ENCODE measurements at places on chromosomes 7 and 10. TPM values are rescaled to one million over a fixed set of nuclear protein-coding genes. Genes with fewer than 3 reads are reported as not detected.

DNA sequence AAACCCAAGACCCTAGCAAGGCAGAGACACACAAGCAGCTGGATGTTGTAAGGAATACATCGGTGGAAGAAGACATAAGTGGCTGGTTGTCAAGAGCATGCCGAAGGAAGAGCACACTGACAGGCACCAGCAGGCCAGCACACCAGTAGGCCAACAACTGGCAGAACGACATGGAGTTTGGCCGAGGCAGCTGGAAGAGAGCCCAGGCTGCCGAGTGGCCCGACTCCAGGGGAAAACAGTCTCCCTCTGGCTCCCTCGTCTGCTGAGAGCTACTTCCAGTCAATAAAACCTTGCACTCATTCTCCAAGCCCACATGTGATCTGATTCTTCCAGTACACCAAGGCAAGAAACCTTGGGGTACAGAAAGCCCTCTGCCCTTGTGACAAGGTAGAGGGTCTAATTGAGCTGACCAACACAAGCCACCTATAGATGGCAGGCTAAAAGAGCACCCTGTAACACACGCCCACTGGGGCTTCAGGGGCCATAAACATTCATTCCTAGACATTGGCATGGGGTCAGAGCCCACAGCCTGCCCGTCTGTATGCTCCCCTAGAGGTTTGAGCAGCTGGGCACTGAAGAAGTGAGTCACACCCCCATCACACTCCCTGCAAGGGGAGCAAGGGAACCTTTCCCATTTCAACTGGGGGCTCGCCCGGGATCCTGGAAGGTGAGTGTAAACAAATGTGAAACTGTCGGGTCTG is 14.7 kb upstream of the TNS3 start:
- H3K4me1 ChIP-seq: peaks cover 23% of the 10 kb centered on the region
- peak; percentile 42 for DNase-seq
- no peak overlapping the region for H3K4me3 ChIP-seq
- H3K27me3 ChIP-seq: no peaks in the 10 kb centered on the region
- no peak overlapping the region for H3K27ac ChIP-seq

GRCh38 chr10:83617692-83618545 is 521.4 kb upstream of the GHITM start:
- no peaks in the 10 kb centered on the region for H3K4me1 ChIP-seq
- H3K4me3 ChIP-seq: no peak overlapping the region
- no peaks in the 10 kb centered on the region for H3K36me3 ChIP-seq
- H3K27ac ChIP-seq: no peak overlapping the region
- H3K27me3 ChIP-seq: no peaks in the 10 kb centered on the region

GRCh38 chr7:154598396-154598795 is 404.5 kb downstream of the PAXIP1 start:
- no peaks in the 10 kb centered on the region for H3K27me3 ChIP-seq
- no peak overlapping the region for H3K4me3 ChIP-seq
- H3K4me1 ChIP-seq: no peaks in the 10 kb centered on the region
- no peak for DNase-seq

GRCh38 chr10:96229568-96230030 is 41.8 kb downstream of the BLNK start:
- peak; percentile 48 for DNase-seq
- H3K27ac ChIP-seq: no peak overlapping the region
- H3K4me3 ChIP-seq: no peak overlapping the region
- no peaks in the 10 kb centered on the region for H3K27me3 ChIP-seq
- no peaks in the 10 kb centered on the region for H3K36me3 ChIP-seq

DNA sequence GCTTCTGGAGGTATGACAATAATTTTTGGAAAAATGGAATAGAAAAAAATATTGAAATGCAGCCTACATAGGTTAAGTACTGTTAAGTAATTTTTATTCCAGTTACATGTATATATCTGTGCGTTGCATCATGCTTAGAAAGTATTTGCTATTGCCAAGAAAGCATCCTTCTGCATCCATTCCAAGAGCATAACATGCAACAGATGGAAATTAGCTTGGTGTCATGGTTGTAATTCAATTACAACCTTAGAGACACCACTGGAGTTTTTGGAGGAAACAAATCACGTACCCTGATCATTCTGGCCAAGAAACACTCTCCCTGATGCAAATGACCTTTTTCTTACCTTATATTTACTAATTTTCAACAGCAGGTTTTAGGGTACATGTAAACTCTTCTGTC is 1.7 kb downstream of the AKR1B1 start:
- no peaks in the 10 kb centered on the region for H3K27me3 ChIP-seq
- H3K36me3 ChIP-seq: no peaks in the 10 kb centered on the region

- H3K27ac ChIP-seq: peak within 1 kb of the TSS; percentile 96
- H3K4me3 ChIP-seq: peak within 1 kb of the TSS; percentile 92
- H3K36me3 ChIP-seq: no peaks in the 10 kb centered on the region
- DNase-seq: peak; percentile 100
These were observed at the start of gene STARD3NL for GRCh38 chr7:38178004-38178694. Gene STARD3NL (plus strand): TSS chr7:38178245. CDS start chr7:38207505, 29,260 bp downstream.

- H3K36me3 ChIP-seq: no peaks in the 10 kb centered on the region
- no peak for DNase-seq
- H3K27me3 ChIP-seq: no peaks in the 10 kb centered on the region
- no peak overlapping the region for H3K4me3 ChIP-seq
These were observed 121.6 kb downstream of the C10orf105 start for GRCh38 chr10:71597821-71598498.

DNA sequence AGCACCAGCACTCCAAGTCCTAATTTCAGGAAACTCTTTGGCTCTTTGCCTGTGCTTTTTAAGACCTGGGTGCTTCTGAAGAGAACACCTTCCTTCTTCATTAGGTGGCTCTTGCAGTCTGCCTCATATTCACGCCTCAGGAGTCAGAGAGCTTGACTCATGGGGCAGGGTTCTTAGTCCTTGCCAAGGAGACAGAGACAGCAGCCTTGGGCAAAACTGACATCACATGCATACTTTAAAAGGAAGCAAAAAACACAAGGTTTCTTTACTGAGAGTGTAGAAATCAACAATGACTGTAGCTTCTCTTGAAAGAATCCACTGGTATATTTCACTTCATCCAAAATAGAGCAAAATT is 780.6 kb downstream of the INHBA start:
- H3K27ac ChIP-seq: no peak overlapping the region
- no peaks in the 10 kb centered on the region for H3K27me3 ChIP-seq
- H3K4me1 ChIP-seq: peaks cover 10% of the 10 kb centered on the region
- no peak overlapping the region for H3K4me3 ChIP-seq

- DNase-seq: no peak
- H3K27ac ChIP-seq: no peak overlapping the region
- no peak overlapping the region for H3K4me3 ChIP-seq
These were observed 6.9 kb upstream of the PFKP start for GRCh38 chr10:3060481-3060889.

DNA sequence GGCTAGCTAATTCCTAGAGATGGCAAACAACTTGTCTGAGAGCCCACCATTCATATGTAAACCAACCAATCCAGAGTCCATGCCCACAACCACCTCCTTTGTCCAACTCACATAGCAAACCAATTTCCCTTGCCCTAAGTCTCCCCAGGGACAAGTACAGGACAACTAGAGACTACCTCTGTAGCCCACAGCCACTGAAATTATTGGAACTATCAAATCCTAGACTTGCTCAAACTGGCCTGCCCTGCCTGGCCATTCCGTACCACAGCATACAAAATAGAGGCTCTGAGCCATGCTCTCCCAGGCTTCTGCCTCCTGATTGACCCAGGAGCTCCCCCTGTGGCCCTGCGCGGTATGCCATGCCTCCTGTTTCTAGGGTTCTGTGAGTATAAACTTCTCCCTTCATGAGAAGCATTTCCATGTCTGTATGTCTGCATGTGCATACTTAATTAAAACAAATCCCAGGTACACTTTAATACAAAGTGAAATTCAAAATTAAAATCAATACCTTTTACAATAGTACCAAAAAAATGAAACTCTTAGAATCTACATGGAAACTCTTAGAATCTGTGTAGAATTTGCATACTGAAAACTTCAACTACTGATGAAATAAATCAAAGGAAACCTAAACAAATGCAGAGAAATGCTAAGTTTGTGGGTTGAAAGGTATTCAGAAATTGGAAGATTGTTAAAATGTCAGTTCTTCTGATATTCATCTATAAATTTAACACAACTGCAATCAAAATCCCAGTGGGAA is 4.0 kb upstream of the HECW1 start:
- H3K4me1 ChIP-seq: peaks cover 3% of the 10 kb centered on the region
- H3K27me3 ChIP-seq: peaks cover 26% of the 10 kb centered on the region
- H3K4me3 ChIP-seq: no peak overlapping the region
- peak; percentile 66 for DNase-seq
- H3K36me3 ChIP-seq: no peaks in the 10 kb centered on the region

- H3K36me3 ChIP-seq: no peaks in the 10 kb centered on the region
- no peak overlapping the region for H3K4me3 ChIP-seq
- no peak for DNase-seq
- no peak overlapping the region for H3K27ac ChIP-seq
- no peaks in the 10 kb centered on the region for H3K27me3 ChIP-seq
These were observed 45.3 kb upstream of the GTF2I start for GRCh38 chr7:74612015-74612829.

DNA sequence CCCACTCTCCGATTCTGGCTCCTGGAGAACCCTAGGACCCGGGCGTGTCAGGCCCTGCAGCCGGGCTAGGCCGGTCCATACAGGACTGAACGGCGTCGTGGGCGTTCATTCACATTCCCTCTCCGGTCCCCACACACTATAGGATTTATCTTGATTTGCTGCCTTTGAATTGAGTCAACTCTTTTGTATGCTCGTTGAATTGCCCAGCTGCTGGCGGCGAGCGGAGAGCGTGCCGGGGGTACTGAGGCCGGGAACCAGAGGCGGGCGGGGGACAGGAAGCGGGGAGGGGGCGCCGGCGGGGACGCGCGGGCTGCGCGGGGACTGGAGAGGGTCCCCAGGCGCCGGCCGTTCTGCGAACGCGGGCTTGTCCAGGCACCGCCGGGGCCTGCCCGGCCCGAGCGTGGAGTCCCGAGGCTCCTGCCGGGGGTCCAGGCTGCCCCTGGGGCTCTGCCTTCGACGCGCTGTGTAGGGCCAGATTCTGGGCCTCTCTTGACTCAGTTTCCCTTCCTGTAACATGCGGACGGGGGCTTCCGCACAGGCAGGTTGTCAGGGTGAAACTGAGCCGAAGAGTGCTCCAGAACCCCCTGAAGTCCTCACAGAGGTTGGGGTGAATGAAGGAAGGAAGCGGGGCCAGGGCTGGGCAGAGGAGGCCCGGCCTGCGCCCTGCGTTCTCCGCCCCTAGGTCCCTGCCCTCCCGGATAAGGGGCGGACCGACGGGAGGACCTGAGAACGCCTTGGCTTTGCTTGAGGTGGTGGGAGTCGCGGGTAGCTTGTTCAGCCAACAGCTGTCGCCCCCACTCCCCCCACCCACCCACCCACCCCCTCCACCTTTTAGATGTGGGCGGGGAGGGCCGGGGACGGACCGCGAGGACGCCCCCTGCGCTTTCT is 769 bp upstream of the ELFN1 start:
- H3K4me1 ChIP-seq: no peaks in the 10 kb centered on the region
- no peak overlapping the region for H3K27ac ChIP-seq
- no peaks in the 10 kb centered on the region for H3K36me3 ChIP-seq
- DNase-seq: peak; percentile 60
- H3K4me3 ChIP-seq: no peak overlapping the region

DNA sequence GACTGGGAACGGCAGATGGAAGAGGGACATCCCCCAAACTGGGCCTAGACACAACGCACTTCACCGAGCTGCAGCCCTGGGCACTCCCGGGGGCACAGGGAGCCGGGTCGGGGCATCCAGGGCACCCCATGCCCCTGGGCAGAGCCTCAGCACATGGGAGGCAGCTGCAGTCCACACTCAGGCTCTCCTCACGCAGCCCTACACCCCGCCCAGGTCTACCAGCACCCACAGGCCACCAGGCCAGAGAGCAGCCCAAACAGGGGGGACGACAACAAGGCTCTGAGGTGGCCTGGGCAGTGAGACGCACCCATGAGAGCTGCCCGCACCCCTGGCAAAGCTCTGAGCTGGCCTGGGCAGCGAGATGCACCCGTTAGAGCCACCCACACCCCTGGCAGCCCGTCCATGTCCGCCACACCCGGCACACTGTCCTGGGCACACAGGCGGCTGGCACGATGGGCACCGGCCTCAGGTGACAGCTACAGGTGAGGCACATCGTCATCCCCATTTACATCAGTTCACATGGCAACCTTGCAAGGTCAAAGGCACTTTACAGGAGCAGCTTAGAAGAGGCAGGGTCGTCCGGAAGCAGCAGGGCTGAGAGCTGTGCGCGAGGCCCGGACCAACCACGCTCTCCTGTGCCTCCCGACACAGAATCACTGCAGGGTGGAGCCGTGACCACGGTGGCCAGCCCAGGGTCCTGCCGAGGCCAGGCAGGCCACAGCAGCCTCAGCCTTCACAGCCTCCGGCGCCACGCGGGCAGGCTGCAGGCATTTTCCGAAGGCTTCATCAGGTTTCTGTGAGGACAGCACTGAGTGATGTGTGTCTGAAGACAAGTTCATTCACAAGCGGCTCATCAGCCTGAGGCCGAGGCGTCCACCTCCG is 228.6 kb downstream of the MAD1L1 start:
- no peaks in the 10 kb centered on the region for H3K27me3 ChIP-seq
- H3K4me3 ChIP-seq: no peak overlapping the region
- no peaks in the 10 kb centered on the region for H3K36me3 ChIP-seq
- no peaks in the 10 kb centered on the region for H3K4me1 ChIP-seq

GRCh38 chr7:117285826-117286225 is 37.0 kb downstream of the WNT2 start:
- H3K27ac ChIP-seq: no peak overlapping the region
- peak; percentile 37 for DNase-seq
- H3K4me1 ChIP-seq: peaks cover 6% of the 10 kb centered on the region
- H3K36me3 ChIP-seq: no peaks in the 10 kb centered on the region
- no peak overlapping the region for H3K4me3 ChIP-seq

GRCh38 chr7:121475806-121476205 is 79.7 kb upstream of the FAM3C start:
- H3K27ac ChIP-seq: no peak overlapping the region
- DNase-seq: peak; percentile 15
- no peaks in the 10 kb centered on the region for H3K36me3 ChIP-seq
- no peaks in the 10 kb centered on the region for H3K4me1 ChIP-seq
- no peaks in the 10 kb centered on the region for H3K27me3 ChIP-seq
- no peak overlapping the region for H3K4me3 ChIP-seq

DNA sequence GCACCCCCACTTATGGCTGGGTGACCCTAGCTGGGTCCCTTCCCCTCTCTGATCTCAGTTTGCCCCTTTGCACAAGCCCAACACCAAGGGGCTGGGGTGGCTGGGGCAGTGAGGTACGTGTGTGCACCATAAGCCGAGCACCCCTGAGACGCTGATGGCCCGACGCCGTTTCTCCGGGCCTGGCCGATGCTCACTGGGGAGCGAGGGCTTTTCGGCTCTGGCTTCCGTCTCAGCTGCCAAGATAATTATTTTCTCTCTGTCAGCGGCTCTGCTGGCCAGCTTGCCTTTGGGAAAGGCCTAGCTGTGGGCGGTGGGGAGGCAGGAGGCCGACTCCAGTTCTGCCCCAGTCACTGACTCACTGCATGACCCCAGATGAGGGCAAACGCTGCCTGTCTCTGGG is 91.0 kb downstream of the ZMIZ1 start:
- DNase-seq: peak; percentile 70
- H3K36me3 ChIP-seq: peaks cover 9% of the 10 kb centered on the region

Gene TBX20
- not detected for total RNA-seq

Gene NKX2-3
- not detected for total RNA-seq

Gene BCCIP
- 31.3 TPM for total RNA-seq

Gene TDRD1
- not detected for total RNA-seq

Gene TRIM50
- not detected for total RNA-seq

Gene FAM25G
- total RNA-seq: not detected

Gene HKDC1
- 2.1 TPM for total RNA-seq

Gene C10orf67
- under 0.01 TPM for total RNA-seq
